Activated T-cell treated with anti-CD3 and anti-CD28 coated beads for 4 hours (primary cell): ENCODE measurements at places on chromosomes 5 and 9.

DNA sequence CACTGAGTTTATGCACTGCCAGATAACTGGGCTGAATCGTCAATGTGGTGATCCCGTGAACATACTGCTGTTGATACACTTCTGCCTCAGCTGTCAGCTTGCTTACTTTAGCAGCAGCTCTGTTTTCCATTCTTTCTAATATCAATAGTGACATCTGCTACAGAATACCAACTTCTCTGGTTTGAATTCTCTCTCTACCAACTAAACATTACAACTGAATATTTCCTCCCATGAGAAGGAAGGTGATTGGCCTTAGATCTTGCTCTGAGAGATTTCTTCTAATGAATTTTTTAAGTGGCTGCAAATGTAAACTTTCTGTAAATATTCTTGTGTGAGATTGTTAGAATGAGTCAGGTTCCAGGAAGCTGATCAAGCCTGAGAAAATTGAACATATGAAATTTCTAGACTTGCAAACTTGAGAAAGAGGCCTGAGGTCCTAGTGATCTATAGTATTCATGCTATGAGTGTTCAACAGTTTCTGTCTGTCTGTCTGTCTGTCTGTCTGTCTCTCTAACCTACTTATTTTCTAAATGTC, 205.5 kb upstream of the CDKN2B start:
- no peak for DNase-seq

DNA sequence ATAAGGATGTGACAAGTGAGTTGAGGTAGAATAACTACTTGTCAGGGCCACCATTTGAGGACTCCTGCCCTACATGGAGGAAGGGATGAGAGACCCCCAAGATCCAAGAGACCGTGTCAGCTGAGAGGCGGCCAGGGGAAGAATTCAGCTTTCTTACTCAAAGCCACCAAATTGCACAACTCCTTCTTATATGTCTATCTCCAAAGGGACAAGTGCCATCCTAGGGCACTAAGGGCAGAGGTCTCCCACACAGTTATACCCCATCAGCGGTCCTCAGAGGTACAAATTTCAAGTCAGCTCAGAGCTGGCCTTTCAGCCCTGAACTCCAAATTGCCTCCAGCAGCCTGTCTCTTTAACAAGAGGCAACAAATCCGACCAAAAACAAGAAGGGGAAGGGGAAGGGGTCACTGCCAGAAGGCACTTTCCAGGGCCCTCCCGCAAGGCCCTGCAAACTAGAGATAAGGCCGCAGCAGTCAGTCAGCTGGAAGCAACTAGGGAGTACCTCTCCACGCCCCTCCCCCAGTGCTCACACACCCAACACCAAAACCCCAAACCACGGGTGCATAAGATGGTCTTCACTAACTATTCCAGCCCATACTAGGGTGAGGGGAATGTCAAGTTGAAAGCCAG, 6.1 kb upstream of the STOML2 start:
- no peak for DNase-seq

GRCh38 chr5:35855187-35855586, 1.5 kb upstream of the IL7R start:
- no peak for DNase-seq

DNA sequence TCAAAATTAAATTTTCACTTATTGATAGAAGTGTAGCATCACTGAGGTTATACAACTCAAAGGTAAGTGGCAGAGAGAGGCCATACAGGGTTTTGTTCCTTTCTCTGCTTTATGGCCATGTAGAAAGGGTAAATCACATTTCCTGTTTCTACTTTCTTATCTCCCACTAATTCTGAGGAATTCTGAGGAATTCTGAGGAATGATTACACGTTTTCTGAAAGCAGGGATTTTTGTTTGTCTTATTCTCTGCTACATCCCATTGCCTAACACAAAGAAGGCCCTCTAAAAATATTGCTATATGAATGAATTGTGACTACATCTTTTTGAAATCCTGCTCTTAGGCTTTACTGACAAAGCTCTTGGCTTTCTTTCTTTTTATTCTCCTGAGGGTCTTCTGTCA, 516.9 kb upstream of the ZNF608 start:
- DNase-seq: no peak

GRCh38 chr5:138949988-138950387, 74.9 kb upstream of the LRRTM2 start:
- no peak for DNase-seq

GRCh38 chr5:54917323-54917722, 68.1 kb downstream of the ESM1 start:
- DNase-seq: no peak

DNA sequence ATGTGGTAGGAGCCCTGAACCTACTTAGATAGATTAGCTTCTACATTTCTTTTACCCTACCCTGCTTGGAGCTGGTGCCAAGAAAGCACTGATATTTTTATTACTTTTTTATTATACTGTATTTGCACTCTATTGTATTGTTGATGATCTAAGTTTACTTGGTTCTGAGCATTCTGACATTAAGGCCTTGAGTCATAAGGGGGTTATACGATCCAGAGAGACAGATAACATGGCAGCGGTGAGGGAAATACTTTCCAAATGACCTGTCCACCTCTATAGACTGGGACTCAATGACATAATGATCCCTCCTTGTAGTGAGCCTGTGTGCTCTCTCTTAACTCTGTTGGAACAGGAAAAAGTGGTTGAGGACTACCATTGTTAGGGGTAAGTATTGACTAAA, 176.3 kb downstream of the MAN2A1 start:
- DNase-seq: no peak

DNA sequence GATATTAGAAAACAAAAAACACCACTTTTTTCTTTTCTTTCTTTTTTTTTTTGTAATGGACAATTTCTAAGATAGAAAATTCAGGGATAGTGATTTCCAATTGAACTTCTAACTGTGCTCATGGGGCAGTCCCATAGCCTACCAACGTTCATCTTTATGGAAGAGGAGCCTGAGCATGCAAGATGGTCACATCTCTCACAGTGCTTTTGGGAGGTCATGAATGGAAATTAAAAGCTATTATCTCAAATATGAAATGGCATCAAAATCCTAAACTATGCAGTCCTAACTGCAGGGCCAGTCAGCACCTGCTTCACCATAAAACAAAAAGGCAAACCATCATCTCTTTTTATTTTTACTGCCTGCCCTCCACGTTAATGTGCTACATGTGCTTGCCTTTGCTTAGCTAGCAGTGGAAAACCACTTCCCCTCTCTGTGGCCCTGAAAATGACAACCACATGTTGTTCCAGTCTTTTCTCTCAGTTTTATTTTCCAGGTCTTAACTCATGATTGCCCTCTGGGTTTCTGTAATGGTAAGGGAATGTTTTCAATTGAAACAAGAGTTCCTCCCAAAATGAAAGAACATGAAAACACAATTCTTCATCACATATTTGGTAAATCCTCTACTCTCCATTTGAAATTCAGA, 16.7 kb downstream of the IFNB1 start:
- DNase-seq: no peak

DNA sequence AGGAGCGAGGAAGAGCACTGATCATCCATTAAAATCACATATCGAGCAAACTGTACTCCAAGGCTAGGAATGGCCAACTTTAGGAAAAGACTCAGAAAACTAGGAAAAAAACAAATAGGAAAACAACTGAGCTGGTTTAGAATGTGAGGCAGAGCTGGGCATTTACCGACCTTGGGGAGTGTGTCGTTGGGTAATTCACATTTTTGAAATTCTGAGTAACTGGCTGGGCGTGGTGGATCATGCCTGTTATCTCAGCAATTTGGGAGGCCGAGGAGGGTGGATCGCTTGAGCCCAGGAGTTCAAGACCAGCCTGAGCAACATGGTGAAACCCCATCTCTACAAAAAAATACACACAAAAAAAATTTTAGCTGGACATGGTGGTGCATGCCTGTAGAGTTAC, 70.1 kb downstream of the ZFAND5 start:
- DNase-seq: no peak

GRCh38 chr9:120336753-120337090, 243.2 kb downstream of the CDK5RAP2 start:
- DNase-seq: no peak

DNA sequence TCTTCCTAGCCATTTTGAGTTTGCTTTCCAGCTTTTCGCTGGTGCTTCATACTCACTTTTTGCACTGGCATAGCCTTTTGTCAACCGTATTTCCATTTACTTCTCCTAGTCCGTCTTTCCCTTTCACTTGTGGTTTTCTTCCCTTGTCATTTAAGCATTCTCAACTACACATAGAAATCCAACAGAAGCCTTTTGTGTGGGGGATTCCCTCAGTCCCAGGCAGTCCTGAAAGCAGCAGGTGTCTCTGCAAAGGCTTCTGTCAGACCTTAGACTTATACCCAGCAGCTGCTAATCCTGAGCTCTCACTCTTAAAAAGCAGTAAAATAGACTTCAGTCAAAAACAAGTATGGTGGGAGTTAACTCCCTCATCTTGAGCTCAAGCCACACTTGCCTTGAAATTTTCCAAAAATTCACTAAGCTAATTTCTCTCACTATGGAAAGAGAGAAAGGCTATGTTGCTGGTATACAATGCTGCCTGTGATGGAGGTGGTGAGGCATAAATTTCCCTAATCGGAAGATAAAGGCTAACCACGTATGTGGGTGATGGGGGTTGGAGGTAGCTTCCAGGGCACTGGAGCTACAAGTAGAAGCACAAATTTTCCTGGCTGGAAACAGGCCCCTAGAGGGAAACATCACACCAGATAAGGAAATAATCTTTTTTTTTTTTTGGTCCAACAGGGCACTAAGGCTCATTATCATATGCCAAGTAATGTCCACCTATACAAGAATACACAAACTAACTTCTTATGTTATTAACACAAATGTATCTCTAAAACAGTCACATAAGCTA, 34.8 kb upstream of the IFNK start:
- DNase-seq: no peak

- no peak for DNase-seq
Measured at GRCh38 chr9:122151267-122151828, 8.2 kb downstream of the NDUFA8 start.

GRCh38 chr9:4334410-4334813, 34.5 kb upstream of the GLIS3 start:
- no peak for DNase-seq

GRCh38 chr5:17309462-17309861, 92.0 kb downstream of the BASP1 start:
- no peak for DNase-seq

- DNase-seq: no peak
Measured at GRCh38 chr5:125390326-125390725, 643.9 kb upstream of the ZNF608 start.

DNA sequence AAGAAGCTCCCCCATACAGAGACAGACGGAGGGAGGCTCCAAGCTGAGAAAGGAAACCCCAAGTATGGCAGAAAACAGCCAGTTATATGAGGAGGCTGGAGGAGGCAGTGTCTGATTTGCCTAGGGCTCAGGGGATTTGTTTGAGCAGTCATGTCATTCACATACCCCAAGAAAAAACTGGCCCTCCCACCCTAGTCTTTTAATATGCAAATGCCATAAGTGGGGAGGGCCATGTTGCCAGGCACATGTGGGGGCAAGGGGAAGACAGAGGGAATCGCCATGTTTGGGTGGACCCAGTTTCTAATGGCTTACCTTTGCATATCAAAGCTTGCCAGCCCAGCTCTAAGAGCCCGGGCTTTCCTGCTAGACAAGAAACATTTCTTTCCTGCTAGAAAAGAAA, 1163.8 kb downstream of the TAF11L14 start:
- no peak for DNase-seq

GRCh38 chr9:4238522-4238921, 61.3 kb downstream of the GLIS3 start:
- no peak for DNase-seq

GRCh38 chr5:171975877-171976667, 30.4 kb downstream of the FBXW11 start:
- no peak for DNase-seq

GRCh38 chr5:172385707-172386106, 68.6 kb downstream of the SH3PXD2B start:
- no peak for DNase-seq

- no peak for DNase-seq
Measured at GRCh38 chr5:16135506-16135905, 44.1 kb downstream of the MARCHF11 start.

DNA sequence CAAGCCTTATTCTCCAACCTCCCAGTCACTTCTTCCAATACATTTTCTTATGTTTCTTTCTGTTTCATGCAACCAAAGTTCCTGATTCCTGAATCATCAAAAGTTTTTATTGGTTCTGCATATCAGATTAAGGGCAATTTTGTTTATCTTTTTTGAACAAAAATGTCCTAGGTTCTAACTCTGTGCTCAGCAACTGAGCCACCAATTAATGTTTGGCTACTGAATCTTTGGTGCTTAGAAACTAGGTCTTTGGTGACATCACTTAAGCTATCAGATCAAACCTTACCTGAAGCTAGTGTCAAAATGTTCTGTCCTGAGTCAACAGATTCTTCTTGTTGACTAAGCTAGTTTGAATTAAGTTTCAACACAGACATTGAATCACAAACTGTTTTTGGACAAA, 56.1 kb downstream of the FGF18 start:
- DNase-seq: no peak

GRCh38 chr5:56501781-56502557, 268.8 kb upstream of the ANKRD55 start:
- DNase-seq: no peak

DNA sequence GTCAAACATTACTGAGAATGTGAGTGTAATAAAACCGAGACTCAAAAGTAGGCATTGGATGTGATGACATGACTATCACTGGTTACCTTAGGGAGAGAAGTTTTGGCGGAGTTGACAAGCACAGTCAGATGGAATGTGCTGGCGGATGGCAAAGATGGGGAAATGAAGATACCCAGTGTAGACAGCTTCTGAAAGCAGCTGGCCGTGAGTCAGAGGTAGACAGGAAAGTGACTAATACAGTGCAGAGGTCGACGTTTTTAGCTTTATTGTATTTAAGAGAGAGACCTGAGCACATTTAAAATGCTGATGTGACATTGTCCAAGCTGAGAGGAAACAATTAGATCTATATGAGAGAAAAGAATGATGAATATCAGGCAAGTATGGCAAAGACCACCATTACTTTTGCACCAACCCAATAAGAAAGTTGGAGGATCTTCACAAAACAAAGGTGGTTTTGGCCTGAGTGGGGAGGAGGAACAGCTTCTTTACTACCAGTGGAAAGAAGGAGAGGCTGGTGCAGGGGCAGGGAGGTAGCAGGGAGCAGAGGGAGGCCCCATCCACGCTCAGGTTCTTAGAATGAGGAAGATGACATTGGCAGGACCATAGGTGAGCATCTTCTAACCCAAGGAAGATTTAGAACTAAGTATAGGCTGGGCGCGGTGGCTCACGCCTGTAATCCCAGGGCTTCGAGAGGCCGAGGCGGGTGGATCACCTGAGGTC, 36.7 kb upstream of the KCNIP1 start:
- no peak for DNase-seq

- DNase-seq: peak; percentile 9
Measured at GRCh38 chr9:88076286-88077070, 61.8 kb downstream of the SPATA31C2 start.
